CD4-positive, alpha-beta T cell treated with Interleukin-2 at 100 ng/mL for 4 hours (primary cell): ENCODE measurements at places on chromosomes 13 and 19.
A peak's percentile ranks its signal among the peaks of the same experiment; 100 is the strongest.

- DNase-seq: no peak
These were observed 18.1 kb downstream of the CAPS start for GRCh38 chr19:5932146-5932545.

- no peak for DNase-seq
These were observed 63.3 kb downstream of the DHRS12 start for GRCh38 chr13:51740698-51741097.

DNA sequence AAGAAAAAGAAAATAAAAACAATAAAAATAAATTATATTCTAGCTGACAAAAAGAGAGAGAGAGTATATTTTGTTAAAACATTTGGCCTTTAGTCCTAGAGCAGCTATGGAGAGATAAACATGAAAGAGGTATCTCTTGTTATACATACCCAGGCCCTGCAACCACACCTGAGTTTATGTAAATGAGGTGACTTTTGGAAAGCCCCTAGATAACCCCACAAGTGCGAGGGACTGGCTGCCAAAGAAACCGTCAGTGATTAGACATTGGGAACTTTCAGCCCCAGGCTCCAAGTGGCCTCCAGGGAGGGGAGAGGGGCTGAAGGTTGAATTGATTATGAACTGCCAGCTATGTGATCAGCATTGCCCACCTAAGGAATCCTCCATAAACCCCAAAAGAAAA is 2.1 kb upstream of the NLRP7 start:
- no peak for DNase-seq

GRCh38 chr13:26021956-26022355 is 29.9 kb downstream of the SHISA2 start:
- DNase-seq: no peak

DNA sequence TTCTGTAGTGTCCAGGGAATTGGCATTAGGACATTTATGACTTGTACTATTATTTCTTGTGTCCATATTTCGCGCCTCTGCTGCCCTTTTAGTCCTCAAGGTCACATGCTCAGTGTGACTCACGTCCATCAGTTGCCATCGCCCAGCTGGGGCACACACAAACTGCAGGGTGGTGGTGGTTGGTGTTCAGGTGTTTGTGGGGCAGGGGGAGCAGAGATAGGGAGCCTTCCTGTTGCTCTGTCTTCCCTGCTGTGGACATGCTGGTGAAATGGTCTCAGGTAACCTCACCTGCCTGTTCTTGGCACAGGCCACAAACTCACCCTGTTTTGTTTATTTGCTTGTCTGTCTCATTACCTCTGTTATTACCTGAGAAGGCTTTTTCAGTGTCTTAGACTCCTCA is 22.4 kb downstream of the PRR12 start:
- DNase-seq: no peak

- no peak for DNase-seq
These were observed 40.9 kb upstream of the PSG9 start for GRCh38 chr19:43310221-43310620.

- DNase-seq: no peak
These were observed 88.3 kb upstream of the TEX29 start for GRCh38 chr13:111232191-111232590.

GRCh38 chr13:32225481-32225931 is 89.7 kb downstream of the ZAR1L start:
- DNase-seq: no peak

- DNase-seq: no peak
These were observed 49.6 kb downstream of the RYR1 start for GRCh38 chr19:38483016-38483630.

DNA sequence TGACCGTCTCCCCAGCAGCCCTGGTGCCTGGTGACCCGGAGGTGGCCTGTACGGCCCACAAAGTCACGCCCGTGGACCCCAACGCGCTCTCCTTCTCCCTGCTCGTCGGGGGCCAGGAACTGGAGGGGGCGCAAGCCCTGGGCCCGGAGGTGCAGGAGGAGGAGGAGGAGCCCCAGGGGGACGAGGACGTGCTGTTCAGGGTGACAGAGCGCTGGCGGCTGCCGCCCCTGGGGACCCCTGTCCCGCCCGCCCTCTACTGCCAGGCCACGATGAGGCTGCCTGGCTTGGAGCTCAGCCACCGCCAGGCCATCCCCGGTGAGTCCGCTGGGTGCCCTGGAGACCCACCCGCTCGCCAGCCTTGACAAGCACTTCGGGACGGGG is 2.2 kb downstream of the MADCAM1 start:
- no peak for DNase-seq

GRCh38 chr13:98978280-98978679 is 416 bp upstream of the DOCK9 start:
- no peak for DNase-seq

DNA sequence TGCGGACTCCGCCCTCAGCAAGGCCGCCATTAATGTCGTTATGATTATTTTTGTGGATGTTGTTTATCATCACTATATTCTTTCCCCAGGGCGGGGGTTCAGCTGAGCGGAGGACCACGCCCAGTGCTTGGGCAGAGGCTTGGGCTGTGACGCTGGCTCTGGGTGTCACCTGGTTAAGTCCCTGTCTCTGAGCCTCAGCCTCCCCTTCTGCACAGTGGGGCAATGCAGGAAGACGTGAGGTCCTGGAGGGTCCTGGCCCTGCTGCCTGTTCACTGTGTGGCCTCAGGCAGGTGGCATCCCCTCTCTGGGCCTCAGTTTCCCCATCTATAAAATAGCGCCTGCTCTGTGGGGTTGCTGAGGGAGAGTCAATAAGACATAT is 32.5 kb downstream of the NFIC start:
- no peak for DNase-seq

GRCh38 chr19:42143341-42144234 is 11.3 kb upstream of the POU2F2 start:
- no peak for DNase-seq

DNA sequence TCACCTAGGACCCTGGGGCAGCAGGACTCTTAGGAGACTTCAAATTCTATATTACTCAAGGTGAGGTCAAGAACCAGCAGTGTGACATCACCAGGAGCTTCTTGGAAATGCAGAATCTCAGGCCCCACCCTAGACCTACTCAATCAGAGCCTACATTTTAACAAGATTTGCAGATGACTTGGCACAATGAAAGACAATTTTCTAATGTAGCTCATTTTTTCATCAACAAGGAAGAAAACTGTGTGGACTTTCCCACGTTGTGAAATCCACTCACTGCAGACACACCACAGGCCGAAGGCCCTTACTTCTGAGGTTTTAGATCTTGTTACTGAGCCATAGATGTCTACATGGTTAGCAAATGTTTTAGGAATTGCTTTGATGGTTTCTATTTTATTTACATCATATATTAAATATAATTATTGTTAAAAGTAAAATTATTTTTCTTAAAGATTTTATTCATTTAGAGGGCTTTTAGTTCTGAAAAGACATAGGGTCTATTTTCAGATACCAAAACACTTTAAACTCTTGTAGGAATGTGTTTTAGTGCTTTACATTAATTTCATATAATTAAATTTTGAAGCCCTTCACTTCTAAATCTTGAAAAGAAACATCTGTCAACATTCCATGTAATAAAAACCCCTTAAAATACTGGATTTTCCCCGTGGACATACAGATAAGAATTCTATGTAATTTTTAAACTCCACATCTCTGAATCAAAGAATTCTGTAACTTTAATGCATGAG is 18.5 kb upstream of the STARD13 start:
- no peak for DNase-seq

GRCh38 chr13:74024856-74025255 is 109.3 kb downstream of the KLF12 start:
- DNase-seq: peak; percentile 13

DNA sequence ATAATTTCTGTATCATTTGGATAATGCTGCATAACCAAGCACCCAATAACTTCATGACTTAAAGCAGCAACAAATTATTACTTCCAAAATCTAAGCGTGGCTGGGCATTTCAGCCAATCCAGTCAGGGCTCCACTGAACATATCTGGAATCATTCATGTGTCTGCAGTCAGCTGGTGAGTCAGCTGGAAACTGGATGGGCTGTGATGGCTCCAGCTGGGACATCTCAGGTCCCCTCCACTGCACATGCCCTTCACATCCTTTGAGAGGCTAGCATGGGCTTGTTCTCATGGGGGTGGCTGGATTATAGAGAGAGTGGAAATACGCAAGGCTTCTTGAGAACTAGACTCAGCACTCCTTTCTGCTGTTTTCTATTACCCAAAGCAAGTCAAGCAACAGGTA is 961.9 kb downstream of the DIAPH3 start:
- DNase-seq: no peak

DNA sequence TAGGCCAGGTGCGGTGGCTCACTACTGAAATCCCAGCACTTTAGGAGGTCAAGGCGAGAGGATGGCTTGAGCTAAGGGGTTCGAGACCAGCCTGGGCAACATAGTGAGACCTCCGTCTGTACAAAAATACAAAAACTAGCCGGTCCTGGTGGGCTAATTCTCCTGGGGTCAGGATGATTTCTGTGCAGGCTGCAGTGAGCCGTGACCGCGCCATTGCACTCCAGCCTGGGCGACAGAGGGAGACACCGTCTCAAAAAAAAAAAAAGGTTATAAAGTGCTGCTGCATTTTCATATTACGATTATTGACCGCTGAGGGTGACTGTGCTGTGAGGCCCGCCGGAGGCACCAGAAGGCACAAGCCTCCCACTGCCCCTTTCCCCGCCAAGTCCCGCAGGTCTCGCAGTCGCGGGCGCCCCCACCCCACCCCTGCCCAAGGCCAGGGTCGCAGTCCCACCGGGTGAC is 477 bp upstream of the PLEKHF1 start:
- DNase-seq: no peak

DNA sequence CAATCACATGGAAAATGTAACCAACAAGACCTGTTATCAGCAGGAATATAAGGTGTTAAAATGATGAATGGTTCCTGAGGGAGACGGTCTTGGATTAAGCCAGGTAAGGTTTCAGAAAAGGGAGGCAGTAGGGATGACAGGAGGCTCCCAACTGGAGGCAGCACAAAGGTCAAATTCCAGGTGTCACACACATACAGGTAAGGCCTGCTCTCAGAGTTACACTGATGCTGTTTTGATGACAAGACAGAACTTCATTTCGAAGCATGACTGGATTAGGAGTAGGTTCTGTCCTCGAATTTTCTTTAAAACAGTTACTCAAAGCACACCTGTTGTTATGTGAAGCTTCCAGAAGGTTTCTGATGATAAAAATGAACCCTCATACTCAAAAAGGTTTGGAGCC is 7.4 kb downstream of the MED26 start:
- DNase-seq: no peak

GRCh38 chr13:59120297-59120843 is 1043.4 kb downstream of the DIAPH3 start:
- no peak for DNase-seq

DNA sequence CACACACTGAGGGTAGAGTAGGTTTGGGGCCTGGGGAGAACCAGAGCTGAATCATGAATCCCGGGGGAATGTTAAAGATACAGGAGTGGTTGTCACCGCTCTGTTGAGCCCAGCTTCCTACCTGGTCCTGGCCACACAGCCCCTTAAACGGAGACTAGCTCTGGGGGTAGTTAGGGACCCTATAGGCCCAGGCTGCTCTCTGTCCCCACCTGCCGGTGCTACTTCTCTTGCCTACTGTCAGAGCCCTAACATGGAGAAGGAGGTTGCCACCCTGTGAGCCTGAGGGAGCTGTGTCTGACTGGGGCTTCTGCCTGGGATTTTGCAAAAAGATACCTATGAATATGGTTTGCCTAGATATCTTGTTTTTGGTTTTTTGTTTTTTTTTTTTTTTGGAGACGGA is 36.6 kb upstream of the ZNF429 start:
- DNase-seq: no peak

GRCh38 chr19:37867831-37868230 is 38.6 kb downstream of the WDR87 start:
- no peak for DNase-seq

- no peak for DNase-seq
These were observed 68.4 kb downstream of the F2RL3 start for GRCh38 chr19:16957151-16957701.

DNA sequence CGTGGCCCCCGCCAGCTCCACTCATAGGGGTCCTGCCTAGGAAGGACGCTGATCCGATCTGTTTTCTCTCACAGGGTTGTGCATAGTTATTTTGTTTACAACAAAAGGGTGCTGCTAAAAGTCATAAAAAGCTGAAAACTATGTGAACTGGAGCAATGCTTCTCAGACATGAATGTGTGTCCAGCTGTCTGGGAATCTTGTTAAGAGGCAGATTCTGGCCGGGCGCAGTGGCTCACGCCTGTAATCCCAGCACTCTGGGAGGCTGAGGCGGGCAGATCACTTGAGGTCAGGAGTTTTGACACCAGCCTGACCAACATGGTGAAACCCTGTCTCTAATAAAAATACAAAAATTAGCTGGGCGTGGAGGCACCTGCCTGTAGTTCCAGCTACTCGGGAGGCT is 8.6 kb downstream of the LRRC4B start:
- no peak for DNase-seq

- no peak for DNase-seq
These were observed 5.4 kb upstream of the MTRF1 start for GRCh38 chr13:41268764-41269163.

DNA sequence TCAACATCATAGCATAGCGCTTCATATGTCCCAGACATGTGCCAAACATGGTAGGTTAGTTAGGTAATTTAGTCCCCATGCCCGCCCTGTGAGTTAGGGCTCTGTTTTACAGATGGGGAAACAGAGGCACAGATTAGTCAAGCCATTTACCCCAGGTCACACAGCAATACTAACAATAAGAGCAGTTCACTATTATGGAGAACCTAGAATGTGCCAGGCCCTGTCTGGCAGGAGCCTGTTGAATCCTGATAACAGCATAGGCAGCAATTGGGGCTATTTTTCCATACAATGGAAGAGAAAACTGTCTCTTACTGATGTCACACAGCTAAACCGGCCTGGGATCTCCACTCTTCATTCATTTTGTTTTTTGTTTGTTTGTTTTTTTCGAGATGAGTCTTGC is 6.5 kb upstream of the PPP1R37 start:
- no peak for DNase-seq

GRCh38 chr13:80040196-80040980 is 300.5 kb downstream of the SPRY2 start:
- DNase-seq: no peak

DNA sequence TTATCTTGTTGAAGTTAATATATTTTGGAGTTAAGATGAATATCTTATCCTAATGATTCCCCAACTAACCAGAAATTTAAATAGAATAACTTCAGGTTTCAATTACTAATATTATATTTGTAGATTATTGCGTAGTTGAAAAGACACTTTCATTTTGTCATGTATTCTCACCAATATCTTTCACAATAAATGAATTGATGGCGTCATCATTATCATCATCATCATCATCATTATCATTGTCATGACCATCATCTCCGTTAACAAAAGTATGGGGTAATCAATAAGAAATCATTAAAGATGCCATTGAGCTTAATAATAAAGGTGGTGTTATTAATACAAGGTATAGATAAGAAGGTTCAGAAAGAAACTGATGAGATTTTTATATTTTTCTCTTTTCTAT is 768.8 kb upstream of the SLC10A2 start:
- DNase-seq: no peak
